Gastroesophageal sphincter (tissue), 4 donors: ENCODE measurements at places on chromosomes 6 and 20.

GRCh38 chr6:37314487-37315156, 39.2 kb upstream of the RNF8 start:
- H3K27ac ChIP-seq = no peak overlapping the region
- no peak overlapping the region for H3K4me3 ChIP-seq
- H3K4me1 ChIP-seq = no peaks in the 10 kb centered on the region

DNA sequence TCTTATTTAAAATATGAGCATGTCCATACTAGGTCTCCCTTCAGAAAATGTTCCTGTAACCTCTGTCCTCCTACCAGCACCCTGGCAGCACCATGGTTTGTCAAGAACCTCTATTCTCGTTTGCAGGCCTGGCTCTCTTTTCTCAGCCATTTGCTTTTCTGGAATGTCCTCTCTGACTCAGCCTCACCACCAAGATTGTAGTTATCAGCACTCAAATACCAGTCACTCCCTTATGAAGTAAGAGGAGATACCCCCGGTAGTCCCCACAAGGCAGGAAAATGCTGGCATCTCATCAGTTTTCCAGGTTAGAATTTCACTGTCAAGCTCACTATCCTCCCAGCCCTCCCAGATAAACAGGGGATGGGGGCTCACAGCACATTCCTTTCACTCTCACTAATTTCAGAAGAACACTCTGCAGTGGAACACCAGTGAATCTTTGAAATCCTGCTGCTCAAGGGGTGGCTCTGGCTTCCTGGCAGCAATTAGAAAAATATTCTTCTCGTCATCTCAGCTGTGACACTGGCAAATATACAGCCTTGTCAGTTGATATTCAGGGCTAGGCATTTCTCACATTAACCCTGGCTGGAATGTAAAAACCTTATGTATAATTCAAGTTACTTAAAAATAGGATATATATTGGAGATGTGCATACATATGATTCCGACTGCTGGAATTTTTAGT, 129.2 kb downstream of the TBX18 start:
- no peak for ATAC-seq
- H3K4me1 ChIP-seq = no peaks in the 10 kb centered on the region
- H3K27me3 ChIP-seq = no peaks in the 10 kb centered on the region

- ATAC-seq = no peak
- peaks cover 4% of the 10 kb centered on the region for H3K36me3 ChIP-seq
These were observed 51.6 kb downstream of the FAM184A start for GRCh38 chr6:119026822-119027221.

DNA sequence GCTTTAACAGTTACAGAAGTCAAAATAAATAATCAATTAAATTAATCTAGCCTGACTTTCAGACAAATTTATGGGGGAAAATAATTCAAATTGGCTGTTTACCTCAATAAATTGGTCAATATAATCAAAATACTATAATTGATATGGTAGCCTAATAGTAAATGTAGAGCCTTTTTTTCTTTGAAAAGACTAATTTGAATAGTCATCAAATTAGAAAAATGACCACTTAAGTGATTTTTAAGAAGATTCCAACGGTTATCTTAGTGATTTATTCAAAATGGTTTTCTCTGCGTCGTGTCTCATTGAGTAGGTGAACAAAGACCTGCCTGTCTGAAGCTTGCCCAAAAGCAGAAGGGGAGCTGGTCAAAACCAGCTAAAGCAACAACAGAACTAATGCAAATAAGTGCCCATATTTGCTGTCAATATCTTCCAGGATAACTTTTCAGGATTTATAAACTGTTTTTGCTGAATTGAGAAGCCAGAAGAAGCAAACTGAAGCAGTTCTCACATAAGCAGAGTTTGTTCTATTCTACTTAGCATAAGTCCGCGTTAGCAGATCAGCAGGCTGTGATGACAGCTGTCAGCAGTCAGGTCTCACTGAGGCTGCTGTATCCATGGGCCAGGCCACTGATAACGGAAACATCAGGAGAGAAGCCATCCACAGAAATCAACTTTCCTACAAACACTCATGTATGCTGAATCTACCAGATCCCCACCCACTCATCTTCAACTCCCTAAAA, 7.0 kb downstream of the RCAN2 start:
- no peaks in the 10 kb centered on the region for H3K36me3 ChIP-seq
- no peaks in the 10 kb centered on the region for H3K27me3 ChIP-seq
- peaks cover 59% of the 10 kb centered on the region for H3K4me1 ChIP-seq

GRCh38 chr6:45538641-45539547, 161.2 kb upstream of the SUPT3H start:
- no peak overlapping the region for H3K27ac ChIP-seq
- no peak for ATAC-seq
- H3K4me3 ChIP-seq = no peak overlapping the region
- no peaks in the 10 kb centered on the region for H3K4me1 ChIP-seq
- H3K36me3 ChIP-seq = no peaks in the 10 kb centered on the region
- no peaks in the 10 kb centered on the region for H3K27me3 ChIP-seq

- no peak for ATAC-seq
- no peaks in the 10 kb centered on the region for H3K27me3 ChIP-seq
- H3K27ac ChIP-seq = no peak overlapping the region
- H3K36me3 ChIP-seq = peaks cover 13% of the 10 kb centered on the region
- H3K4me1 ChIP-seq = peaks cover 6% of the 10 kb centered on the region
- H3K4me3 ChIP-seq = no peak overlapping the region
These were observed 2.9 kb downstream of the ZSCAN31 start for GRCh38 chr6:28333047-28333446.

- H3K4me1 ChIP-seq = no peaks in the 10 kb centered on the region
- no peak for ATAC-seq
- H3K36me3 ChIP-seq = no peaks in the 10 kb centered on the region
- H3K27me3 ChIP-seq = no peaks in the 10 kb centered on the region
- no peak overlapping the region for H3K27ac ChIP-seq
These were observed 63.0 kb downstream of the RIPOR2 start for GRCh38 chr6:24872779-24873178.
